Heart right ventricle (tissue), 16 donors: ENCODE measurements at places on chromosomes 16 and 17. TPM values are rescaled to one million over a fixed set of nuclear protein-coding genes. Genes with fewer than 3 reads are reported as not detected.

GRCh38 chr16:2296661-2297505 is 29.0 kb upstream of the RNPS1 start:
- peak; percentile 25 for DNase-seq

DNA sequence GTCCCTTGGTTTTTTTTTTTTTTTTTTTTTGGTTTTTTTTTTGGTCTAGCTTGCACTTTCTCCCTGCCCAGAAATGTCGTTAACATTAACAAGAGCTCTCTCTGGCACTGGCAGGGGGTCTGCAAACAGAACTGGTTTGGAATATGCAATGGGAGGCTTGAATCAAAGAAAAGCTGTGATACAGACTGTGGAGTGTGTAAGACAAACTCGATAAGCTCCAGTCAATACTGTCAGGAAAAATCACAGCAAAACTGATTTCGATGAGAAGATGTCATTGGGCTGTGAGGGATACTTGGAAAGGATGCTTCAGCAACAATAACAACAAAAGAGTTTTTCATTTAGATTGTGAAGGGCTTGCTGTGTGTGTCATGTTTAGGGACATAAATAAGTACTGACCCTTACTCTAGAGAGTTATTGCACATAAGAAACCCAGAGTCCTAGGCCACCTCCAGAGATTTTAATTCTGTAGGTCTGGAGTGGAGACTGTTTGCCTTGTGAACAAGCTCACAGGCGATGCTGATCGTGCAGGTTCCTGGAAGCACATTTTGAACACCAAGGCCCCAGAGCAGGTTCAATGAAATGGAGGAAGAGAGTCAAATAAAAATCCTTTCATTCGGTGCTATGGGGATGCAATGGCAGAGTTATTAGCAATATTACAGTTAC is 470.7 kb upstream of the RBFOX1 start:
- no peak for DNase-seq

DNA sequence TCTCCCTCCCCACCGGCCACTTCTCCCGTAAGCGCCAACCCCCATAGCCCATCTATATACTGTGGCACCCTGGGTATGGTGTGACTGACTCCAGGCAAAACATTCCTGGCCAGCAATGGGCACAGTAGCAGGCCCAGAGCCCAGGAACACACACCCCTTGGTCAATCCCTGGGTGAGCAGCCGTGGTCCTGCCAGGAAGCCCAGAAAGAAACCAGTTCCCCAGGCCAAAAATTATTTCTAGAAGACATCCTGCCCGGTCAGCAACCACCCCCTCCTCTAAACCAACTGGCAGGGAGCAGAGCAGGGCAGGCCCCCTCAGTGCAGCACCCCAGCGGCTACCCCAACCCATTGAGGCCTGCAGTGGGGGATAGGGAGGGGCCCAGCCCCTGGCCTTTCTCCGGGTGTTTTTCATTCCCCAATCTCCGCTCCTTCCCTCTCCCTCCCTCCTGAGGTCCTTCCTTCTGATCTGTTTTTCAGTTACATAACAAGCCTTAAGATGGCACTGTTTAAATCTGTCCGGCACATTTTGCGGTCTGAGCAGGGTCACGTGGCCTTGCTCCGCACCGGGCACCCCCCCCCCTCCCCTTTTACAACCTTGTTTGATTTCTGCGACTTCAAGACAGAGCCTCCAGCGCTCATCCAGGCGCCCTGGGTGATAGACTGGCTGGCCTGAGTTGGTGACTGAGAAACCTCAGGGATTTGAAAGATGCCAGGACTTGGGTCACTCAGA is 2.0 kb downstream of the NPTX1 start:
- no peak for DNase-seq

DNA sequence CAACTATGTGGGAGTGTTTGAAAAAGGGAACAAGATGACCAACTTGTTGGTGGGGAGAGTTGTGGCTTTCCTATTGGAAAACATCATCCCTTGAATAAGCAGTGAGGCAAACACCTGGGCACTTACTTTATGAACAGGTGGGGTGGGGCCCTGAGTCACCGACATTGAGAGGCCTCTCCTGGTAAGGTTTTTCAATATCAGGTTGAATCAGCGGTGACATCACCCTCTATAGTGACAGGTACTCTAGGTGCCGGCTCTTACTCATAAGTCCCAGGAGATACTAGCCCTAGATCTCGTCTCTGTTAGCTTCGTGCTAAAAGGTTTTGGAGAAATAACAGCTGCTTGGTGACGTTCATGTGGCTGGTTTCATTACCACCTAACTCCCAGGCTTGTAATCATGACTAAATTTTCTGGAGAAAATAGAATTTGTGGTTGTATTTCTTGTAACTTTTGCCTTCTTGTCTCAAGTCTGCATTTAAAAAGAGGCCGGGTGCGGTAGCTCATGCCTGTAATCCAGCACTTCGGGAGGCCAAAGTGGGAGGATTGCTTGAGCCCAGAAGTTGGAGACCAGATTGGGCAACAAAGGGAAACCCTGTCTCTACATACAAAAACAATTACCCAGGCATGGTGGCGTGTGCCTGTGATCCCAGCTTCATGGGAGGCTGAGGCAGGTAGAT is 19.3 kb downstream of the CDH1 start:
- DNase-seq: no peak

DNA sequence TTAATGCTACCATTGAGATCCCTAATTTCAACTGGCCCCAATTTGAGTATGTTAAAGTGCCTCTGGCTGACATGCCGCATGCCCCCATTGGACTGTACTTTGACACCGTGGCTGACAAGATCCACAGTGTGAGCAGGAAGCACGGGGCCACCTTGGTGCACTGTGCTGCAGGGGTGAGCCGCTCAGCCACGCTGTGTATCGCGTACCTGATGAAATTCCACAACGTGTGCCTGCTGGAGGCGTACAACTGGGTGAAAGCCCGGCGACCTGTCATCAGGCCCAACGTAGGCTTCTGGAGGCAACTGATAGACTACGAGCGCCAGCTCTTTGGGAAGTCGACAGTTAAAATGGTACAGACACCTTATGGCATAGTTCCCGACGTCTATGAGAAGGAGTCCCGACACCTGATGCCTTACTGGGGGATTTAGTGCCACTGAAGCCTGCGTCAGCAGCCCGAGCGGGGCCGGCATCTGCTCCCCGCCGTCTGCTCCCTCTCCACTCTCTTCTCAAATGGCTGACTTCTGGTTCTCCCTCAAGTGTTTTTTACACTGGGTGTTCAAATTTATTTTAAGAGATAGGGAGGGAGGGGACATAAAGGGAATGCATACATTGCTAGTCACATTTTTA is 22.9 kb downstream of the DUSP14 start:
- DNase-seq: no peak

- DNase-seq: no peak
These were observed 96.3 kb downstream of the CYLD start for GRCh38 chr16:50838165-50838564.

- no peak for DNase-seq
These were observed 28.3 kb upstream of the APPBP2 start for GRCh38 chr17:60554377-60554788.

DNA sequence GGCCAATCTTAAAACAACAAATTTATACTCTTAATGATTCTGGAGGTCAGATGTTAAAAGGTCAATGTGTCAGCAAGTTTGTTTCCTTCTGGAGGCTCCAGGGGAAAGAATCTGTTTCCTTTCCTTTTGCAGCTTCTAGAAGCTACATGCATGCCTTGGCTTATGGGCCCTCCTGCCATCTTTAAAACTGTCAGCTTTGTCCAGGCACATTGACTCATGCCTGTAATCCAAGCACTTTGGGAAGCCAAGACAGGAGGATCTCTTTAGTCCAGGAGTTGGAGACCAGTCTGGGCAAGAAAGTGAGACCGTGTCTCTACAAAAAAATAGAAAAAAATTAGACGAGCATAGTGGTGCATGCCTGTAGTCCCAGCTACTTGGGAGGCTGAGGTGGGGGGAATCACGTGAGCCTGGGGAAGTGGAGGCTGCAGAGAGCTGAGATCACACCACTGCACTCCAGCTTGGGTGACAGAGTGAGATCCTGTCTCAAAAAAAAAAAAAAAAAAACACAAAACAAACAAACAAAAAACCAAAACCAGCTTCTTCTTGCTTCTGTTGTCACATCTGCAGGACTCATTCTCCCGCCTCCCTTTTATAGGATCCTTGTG is 58.3 kb downstream of the NOS2 start:
- no peak for DNase-seq

DNA sequence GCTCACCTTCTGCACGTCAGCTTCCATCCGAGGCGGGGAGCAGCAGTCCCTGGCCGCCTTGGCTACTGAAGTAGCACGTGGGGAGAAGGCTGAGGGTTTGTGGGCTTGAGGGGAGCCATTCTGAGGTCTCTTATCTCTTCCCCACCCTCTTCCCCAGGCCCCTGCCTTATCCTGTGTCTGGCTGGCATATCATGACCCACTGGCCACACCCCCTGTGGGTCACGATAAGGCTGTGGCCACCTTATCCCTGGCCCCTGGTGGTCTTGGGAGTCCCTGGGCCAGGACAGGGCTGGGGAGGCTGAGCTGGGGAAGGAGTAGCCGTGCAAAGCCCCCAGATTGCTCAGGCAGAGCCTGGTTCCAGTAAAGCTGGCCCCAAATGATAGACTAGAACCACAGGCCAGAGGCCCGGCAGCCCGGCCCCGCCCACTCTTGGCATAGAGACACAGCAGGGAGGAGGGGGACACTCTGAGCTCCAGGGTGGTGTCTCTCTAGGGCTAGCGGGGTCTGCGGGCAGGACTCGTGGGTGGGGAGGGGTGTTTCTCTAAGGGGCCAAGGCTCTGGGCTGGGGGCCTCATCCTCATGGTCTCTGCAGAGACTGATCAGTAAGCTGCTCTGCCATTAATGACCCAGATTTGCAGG is 7.6 kb downstream of the SPNS2 start:
- no peak for DNase-seq

GRCh38 chr16:79638386-79638785 is 37.8 kb upstream of the MAF start:
- DNase-seq: no peak

- DNase-seq: no peak
These were observed 88.4 kb downstream of the FTO start for GRCh38 chr16:53792161-53792951.

DNA sequence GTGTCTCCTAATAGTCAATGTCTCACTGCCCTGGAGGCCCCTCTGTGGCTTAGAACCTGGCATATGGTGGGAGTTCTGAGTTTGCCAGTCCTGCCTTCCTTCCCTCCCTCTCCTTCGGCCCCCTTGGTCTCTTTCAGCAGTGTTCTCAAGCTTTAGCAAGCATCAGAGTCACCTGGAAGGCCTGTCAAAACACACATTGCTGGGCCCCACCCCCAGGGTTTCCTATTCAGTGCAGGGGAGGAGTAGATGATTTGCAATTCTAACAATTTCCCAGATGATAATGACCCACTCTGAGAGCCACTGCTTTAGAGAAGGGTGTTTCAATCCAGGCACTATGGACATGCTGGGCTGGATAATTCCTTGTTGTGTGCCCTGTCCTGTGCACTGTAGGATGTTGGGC is 26.4 kb upstream of the TMEM220 start:
- DNase-seq: no peak

DNA sequence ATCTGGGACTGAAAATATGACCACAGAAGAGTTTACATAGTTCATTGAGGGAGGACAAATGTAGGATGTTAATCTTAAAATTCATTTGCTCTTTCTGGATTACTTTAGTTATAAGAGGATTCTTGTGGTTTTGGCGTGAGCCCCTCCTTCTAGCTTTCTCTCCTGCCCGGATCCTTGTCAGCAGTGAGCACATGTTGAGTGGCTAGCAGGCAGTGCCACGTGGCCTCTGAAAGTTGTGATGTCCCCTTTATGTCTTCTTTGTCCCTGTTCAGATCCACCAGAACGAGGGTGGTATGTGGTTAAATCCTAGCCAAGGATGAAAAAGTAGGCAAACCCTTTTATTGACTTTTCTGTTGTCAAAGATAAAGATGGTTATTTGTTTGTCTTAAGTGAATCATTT is 83.8 kb downstream of the GNAO1 start:
- DNase-seq: no peak

DNA sequence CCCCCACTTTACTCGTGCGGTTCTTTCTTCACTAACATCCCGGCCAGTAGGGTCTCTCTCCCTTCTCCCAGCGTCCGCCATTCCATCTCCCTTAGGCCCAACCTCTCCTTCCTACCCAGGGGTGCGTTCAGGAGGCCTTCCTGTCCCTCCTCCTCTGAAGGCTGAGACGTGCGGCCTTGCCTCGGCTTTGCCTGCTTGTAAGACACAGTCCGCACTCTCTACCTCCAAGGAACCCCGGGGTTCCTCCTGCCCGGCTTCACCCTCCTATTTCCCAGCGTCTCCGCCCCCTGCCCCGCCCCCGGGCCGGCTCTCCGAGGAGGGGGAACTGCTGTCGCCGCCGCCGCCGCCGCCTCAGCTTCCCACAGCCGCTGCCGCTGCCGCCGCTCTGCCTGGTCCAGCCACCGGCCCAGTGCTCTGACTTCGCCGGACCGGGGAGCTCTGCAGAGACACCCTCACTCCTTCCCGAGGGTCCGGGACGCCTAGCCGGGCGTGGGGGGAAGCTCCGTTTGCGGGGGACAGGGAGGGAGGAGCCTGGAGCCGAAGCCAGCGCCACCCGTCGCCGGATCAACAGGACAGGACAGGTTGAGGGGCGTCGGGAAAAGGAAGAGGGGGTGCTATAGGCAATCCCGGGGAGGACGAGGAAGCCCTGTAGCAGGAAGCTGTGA is 1.2 kb upstream of the FGF11 start:
- DNase-seq: peak; percentile 74

- no peak for DNase-seq
These were observed 162.8 kb downstream of the IRF8 start for GRCh38 chr16:86061721-86062120.

GRCh38 chr16:53515259-53515658 is 12.2 kb upstream of the AKTIP start:
- DNase-seq: no peak

GRCh38 chr17:3963237-3964201 is 718 bp downstream of the ATP2A3 start:
- DNase-seq: no peak

DNA sequence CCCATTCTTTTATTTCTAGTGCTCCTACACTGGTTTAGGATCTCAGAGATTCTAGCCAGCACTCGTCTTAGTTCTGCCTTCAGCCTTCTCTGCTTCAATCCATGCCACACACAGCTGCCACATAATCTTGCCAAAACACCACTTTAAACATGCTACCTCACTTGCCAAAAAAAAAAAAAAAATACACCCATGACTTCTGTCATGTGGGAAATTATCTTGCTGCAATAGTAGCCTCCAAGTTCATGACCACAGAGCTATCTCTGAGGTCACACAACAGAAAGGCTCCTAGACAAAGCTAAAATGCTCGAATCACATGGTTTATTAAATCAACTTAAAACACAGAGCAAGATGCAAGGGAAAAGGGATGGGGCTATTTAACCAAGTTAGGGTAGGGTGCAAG is 18.1 kb downstream of the FZD2 start:
- DNase-seq: no peak

DNA sequence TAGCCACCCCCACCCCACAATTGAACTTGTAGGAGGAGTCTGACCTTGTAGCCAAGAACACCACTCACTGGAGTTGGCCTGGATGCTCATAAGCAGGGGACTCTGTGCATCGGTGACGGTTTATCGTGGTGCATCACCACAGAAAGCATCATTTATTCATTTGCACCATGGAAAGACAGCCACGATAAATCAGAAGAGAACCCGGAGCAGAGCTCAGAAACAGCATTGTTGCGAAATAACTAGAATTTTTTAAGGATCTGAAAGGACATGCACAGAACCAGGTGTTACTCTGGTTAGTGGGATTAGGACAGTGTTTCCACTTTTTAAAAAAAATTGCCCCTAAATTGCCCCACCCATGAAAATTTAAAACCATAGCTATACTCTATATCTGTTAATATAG is 44.4 kb upstream of the IRX6 start:
- DNase-seq: no peak

Gene TMEM220
- total RNA-seq: 3.8 TPM

Gene GSDMA
- total RNA-seq: 0.15 TPM

Gene KCNJ18
- not detected for total RNA-seq

Gene NPW
- not detected for total RNA-seq

Gene KCNH6
- total RNA-seq: 0.11 TPM

Gene KRTAP1-5
- not detected for total RNA-seq

Gene AURKB
- 1.0 TPM for total RNA-seq

Gene RUNDC3A
- 1.5 TPM for total RNA-seq
